Bone marrow (tissue), 2 donors: ENCODE measurements at places on chromosomes 6 and 20.

GRCh38 chr6:15038013-15038791 is 207.7 kb upstream of the JARID2 start:
- DNase-seq: no peak

GRCh38 chr20:59813948-59814839 is 119.2 kb downstream of the SYCP2 start:
- DNase-seq: no peak

DNA sequence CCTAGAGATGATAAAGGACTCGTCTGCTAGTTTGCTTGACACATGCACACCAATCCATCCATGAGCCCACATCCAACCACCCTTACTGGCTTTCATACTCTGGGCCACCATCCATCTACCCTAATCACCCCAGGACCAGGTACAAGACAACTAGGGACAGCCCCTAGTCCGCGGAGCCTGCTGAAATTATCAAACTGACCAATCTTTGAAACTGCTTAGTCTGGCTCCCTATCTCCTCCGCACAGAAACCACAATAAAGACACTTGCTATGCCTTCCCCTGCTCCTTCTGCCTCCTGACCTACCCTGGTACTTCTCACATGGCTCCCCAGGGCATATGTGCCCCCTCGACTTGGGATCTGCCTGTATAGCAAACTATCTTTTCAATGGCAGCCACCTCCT is 33.1 kb downstream of the PXDC1 start:
- DNase-seq: no peak

DNA sequence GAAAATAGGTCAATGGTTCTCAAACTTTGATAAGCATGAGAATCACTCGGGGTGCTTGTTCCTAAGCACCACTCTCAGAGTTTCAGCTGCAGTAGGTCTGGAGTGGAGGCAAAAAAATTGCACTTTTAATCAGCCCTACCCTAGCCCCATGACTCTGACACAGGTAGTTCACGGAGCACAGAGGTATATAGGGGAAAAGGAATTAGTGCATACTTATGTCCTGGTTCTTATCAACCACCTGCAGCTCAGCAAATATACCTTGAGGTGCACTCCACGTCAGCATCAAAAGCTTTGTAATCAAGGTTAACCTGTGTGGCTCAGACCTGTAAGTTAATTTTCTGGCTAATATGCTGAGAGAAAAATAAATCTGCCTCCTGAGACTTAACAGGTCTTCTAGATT is 138.8 kb upstream of the HMGN3 start:
- no peak for DNase-seq

DNA sequence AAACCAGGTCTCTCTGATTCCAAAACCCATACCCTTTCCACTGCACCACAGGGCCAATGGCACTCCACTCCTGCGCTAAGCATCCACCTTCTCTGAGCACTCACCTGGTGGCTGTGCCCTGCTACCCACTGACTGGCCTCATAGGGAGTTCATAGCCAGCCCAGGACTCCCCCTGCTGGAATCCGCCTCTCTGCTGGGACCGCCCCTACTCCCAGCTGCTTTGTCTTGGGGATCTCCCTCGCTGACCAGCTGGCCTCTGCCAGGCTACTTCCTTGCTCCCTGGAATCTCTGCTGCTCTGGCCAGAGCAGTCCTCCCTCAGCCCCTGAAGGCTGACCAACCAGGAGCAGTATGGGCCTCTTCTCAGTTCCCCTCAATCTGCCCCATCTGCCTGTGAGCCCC is 129.7 kb downstream of the FAXC start:
- no peak for DNase-seq

DNA sequence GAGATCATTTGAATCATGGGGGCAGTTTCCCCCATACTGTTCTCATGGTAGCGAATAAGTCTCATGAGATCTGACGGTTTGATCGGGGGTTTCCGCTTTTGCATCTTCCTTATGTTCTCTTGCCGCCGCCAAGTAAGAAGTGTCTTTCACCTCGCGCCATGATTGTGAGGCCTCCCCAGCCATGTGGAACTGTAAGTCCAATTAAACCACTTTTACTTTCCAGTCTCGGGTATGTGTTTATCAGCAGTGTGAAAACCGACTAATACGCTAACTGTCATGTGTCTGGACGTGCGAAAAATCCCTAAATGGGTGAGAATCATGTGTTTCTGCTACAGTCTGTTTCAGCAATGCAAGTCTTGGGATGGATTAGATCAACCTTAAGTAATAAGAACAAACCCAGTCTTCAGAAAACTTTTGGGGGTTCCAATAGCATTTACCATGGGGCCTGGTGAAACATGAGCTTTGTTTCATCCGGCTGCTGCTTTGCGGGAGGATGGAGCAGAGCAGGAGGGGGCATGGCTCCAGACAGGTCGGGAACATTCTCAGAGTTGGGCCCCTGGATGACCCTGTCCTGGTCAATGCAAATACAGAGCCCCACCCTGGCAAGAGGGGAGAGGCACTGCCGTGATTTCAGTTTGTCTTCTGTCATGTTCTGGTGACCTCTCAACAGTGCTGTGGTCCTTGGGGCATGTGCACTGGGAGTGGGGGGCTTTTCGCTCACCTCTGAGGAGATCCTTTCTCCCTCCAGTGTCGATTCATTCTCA is 41.5 kb downstream of the CTCFL start:
- no peak for DNase-seq
